ENCODE measurements at places on chromosomes 3 and 15.
A peak's percentile ranks its signal among the peaks of the same experiment; 100 is the strongest.

DNA sequence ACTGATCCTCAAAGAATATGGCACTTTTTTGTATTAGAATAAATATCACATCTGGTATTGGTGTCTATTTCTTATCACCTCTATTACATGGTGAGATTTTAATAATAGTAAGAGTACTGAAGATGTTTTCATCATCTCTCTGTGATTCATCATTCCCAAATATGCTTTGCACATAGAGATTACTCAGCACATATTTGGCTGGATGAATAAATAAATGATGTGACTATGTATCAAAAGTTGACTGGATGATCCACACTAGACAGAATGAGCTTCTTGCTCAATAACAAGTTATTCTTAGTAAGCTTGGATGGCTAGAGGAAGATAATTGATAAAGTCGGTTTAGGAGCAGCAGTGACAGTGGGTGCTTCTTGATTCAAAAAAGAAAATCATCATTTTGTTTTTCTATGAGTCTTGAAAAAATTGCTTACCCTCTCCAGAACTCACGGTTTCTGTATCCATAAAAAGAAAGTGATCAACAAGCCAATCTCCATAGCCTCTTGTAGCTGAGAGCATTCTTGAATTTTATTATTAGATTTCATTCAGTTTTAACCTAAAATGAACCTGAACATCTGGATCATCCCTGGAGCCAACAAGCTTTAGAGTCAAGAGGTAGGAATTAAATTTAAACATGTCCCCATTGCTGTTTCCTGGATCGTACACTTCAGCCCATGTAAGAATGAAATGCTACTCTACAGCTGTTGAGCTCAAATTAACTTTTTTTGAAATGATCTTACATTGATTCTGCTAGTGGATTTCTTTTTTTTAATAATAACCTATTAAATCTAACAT lies 104.8 kb upstream of the OSTN start:
- DNase-seq: peak; percentile 73

- DNase-seq: no peak
Observed at GRCh38 chr15:90042356-90042755, 41.2 kb downstream of the ZNF710 start.

DNA sequence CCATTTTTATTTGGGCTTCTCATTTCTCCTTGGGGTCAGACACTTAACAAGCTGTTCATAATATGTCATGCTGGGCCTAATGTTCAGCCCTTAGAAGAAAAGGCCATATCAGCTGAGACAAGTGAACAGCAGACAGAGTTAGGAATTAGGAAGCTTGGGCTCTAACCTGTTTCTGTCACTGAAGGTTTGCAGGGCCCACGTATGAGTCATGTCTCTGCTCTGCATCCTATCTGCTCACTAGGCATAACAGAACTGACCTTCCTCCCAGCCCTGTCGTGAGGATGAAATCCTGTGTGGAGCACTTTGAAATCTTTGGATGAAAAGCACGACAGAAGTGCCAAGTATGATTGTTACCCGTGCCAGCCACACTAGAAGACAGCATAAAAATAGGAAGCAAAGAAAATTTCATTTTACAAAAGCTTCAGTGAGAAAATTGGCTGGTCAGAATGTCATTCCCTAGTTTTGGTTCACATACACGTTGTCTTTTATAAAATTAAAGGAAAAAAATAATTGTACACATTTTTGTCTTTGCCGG lies 26.5 kb upstream of the CD47 start:
- no peak for DNase-seq

GRCh38 chr3:75342425-75342824 lies 321.7 kb upstream of the FRG2C start:
- no peak for DNase-seq

DNA sequence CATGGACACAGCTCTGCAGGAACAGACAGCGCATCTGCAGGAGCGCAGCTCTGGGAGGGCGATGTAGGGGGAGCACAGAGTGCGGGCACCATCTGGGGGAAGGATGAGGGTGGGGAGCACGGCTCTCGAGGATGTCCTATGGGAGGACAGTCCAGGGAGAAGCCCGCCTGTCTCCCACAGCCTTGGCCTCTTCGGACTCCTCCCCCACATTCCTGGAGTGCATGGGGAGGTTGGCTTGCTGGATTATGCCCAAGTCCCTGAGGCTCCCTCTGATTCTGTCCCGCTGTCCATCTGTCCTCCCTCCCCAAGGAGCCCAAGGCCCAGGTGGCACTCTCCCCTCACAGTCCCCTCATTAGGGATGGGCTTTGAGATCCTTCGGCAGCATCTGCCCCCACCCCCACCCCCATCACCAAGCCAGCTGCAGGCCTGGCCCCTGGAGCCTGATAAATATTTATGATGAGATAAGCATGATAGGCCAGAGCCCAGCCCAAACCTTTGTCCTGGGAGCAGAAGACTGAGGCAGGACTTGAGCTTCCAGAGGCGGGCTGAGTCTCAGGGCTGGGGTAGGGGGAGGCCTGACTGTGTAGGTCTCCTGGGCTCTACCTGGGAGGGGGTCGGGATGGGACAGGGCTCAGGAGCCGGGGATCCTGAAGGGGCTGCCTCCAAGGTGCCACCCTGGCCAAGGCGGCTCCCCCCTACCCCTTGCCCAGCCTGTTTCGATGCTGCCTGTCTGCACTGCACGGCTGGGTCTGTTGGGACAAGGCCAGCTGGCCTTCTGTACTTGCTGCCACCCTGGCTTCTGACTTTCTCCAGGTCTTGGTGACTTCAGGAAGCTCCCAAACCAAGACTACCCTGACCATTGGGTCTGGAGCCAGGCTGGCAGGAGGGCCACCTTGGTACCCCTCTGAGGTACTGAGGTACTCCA lies 28.6 kb upstream of the SEMA3F start:
- peak; percentile 60 for DNase-seq

GRCh38 chr3:61903074-61903473 lies 341.7 kb downstream of the PTPRG start:
- no peak for DNase-seq

GRCh38 chr3:128515967-128516366 lies 23.0 kb upstream of the GATA2 start:
- DNase-seq: no peak

DNA sequence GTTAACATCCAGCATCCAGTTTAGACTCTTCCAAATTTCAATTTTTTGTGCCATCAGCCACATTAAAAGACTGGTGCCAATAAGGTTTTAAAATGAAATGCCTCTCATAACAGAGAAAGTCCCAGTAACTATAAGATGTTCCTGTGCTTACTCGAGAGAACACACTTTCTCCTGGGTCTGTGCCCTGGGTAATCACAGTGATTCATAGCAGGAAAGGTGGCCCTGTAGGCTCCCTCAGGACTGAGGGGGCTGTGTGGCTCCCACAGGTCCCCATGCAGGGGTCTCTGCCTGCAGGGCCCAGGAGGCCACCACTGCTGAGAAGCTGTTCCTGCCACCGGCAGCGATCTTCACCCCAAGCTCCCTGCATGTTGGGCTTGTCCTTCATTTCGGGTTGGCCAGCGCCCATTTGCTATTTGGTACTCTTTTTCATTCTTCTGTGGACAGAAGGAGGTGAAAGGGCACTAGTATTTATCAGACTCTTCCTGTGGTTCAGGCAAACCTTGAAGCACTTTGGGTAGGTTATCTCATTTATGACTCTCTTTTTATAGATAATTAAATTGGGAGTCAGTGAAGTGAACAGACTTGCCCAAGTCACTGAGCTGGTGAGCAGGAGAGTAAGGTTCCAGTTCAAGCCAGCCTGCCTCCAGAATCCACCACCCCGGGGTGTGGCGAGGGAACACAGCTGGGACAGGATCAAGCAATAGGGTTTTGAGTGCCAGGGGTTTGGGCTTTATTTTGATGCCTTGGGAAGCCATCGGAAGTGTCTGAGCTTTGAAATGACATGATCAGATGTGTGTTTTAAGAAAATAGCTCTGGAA lies 44.2 kb upstream of the PLXNA1 start:
- no peak for DNase-seq

- DNase-seq: peak; percentile 33
Observed at GRCh38 chr3:66048051-66048395, 9.3 kb upstream of the MAGI1 start.

- no peak for DNase-seq
Observed at GRCh38 chr3:36876181-36876936, 68.5 kb downstream of the TRANK1 start.

GRCh38 chr3:125151442-125151817 lies 61.1 kb downstream of the SLC12A8 start:
- no peak for DNase-seq

- DNase-seq: no peak
Observed at GRCh38 chr3:197000211-197000610, 29.4 kb downstream of the MELTF start.

DNA sequence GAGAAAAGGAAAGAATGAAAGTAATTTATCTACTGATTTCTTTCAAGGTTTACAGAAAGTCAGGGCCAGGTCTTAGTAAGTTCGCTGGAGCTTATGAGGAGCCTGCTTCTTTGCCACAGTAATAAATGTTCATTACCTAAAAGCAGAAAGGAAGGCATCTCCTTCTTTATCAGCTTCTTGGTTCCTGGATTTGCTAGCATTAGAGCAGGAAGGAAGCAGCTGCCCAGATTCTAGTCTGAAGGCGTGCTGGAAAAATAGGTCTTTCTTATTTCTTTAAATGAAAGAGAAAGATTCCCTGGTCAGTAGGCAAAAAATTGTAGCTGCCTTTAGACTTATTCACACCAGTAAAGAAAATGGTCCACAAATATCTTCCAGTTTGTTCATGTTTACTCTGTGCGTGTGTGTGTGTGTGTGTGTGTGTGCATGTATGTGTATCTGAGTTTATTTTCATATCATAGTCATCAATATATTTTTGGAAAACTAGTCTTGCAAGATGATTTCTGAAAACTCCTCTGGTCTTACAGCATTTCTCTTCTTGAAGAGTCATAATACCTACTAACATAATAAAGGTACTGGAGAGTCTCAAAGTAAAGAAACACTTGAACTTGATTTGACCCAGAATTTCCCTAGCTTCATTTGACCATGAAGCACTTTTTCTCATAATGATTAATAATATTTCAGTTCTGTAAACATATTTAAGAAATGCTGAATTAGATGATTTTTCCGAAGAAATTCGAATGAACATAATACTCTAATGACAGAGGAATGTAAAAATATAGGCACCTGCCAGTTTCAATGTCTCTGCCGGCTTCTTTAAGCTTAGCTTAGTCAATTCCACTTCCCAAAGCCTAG lies 255.3 kb upstream of the ZPLD1 start:
- DNase-seq: no peak

DNA sequence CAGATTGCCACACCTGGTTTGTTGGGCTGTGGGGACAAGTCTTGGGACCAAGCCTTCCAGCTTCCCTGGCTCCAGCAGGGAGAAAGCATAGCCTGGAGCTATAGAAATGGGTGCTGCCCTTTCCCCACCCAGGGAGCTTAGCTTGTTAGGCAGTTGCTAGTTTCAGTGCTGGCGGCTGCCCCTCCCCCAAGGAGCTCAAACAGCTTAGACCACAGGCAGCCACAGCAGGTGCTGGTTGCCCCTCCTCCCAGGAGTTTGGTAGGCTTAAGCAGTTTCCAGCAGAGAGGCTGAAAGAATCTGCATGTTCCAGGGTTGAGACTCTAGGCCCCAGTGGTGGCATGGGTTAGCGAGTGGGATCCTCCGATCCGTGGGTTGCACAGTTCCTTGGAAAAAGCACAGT lies 889.7 kb downstream of the IGSF11 start:
- DNase-seq: no peak

DNA sequence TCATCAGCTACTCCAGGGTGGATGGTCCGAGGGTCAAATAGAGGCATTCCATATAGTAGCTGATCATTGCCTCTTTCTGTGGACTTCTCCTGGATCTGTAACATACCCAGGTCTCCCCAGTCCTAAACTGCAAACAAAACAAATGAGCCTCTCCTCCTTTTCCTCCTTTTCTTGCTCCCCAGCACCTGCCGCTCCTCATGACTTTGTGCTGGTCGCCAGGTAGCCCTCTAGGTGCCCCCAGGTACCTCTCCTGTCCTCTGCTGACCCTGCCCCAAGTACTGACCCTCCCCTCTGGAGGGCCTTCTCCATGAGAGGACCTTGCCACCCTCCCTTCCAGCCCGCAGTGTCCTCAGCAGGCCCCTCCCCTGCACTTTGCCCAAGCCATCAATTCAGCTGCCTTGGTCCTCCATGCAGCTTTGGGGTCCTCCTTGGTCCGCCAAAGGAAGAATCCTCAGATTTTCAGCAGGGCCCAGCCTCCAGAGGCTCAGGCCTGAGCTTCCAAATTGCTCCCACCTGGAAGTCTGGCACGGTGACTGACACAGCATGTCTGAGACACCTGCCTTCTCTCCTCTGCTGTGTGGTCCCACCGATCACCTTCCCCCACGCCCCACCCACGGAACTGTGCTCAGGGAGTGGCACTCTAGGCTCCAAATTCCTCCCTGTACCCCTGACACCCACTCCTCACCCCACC lies 111.0 kb downstream of the LRRK1 start:
- DNase-seq: no peak

DNA sequence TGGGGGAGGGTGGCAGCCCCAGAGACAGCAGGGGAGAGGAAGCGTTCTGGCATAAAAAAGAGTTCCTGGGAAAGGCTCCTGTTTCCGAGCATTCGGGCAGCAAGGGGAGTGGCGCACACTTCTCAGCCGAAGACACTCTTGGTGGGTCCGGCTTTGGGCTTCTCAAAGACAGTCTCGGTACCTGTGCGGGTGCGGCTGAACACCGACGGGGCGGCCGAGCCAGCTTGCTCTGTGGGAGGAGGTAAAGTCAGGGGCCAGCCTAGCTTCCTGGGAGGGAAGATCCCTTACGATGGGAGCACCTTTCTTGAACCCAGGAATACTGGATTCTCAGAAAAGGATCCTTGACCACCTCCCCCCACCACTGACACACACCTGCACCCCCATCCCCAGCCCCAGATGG lies 1.6 kb downstream of the MUSTN1 start:
- no peak for DNase-seq

DNA sequence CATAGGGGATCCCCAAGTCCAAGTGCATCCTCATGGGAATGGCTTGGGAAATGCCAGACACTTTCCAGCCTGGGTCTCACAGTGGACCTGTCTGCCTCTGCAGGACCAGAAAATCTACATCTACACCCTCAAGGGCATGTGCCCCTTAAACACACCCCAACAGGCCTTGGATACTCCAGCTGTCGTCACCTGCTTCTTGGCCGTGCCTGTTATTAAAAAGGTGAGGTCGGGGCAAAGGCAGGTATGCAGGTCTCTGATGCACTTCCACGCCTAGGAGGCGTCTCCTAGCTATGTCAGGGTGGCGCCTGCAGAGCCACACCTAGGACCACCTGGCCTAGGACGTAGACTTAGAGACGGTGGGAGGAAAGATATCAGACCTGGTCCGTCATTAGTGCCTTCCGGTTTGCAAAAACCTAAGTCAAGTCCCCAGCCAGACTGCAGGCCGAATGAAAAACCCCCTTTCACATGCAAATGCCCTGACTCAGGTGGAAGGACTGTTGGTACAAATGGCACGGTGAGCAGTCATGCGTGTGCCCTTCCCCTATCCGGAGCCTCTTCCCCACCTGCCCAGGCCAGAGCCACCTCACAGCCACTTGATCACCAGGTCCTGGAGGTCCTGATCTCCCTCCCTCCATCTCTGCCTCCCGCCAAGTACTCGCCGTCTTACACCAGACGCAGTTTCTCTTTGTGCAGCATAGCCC lies 143.5 kb downstream of the LRRK1 start:
- DNase-seq: no peak

- DNase-seq: no peak
Observed at GRCh38 chr3:25437953-25438352, 9.9 kb downstream of the RARB start.

GRCh38 chr3:166560253-166560652 lies 723.0 kb upstream of the BCHE start:
- no peak for DNase-seq

GRCh38 chr3:13500133-13500885 lies 20.2 kb downstream of the HDAC11 start:
- DNase-seq: peak; percentile 14
